ENCODE measurements at places on chromosomes 11 and 22.

- no peak for DNase-seq
Measured at GRCh38 chr11:72769680-72770079, 17.5 kb upstream of the ARAP1 start.

- peak; percentile 40 for DNase-seq
Measured at GRCh38 chr11:2419638-2420501, 19.3 kb downstream of the TSSC4 start.

DNA sequence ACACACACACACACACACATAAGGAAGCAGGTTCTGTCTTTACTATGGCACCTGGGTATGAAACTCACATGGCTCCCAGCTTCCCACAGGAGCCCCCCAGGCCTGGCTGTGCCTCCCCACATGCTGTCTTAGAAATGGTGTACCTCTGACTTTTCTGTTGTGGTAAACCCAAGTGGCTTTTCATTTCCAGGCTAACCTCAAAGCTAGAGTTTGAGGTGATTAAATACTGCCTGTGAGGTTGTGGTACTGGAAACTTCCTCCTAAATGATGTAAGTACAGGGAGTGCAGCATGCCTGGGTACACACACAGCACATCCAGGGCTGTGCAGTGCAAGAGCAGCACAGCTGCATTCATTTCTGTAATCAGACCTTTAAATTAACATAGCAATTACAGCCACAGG, 34.4 kb downstream of the ME3 start:
- no peak for DNase-seq

GRCh38 chr11:76747915-76748860, 35.0 kb upstream of the TSKU start:
- DNase-seq, result no peak

- no peak for DNase-seq
Measured at GRCh38 chr11:85844439-85845123, 10.6 kb upstream of the CCDC83 start.

DNA sequence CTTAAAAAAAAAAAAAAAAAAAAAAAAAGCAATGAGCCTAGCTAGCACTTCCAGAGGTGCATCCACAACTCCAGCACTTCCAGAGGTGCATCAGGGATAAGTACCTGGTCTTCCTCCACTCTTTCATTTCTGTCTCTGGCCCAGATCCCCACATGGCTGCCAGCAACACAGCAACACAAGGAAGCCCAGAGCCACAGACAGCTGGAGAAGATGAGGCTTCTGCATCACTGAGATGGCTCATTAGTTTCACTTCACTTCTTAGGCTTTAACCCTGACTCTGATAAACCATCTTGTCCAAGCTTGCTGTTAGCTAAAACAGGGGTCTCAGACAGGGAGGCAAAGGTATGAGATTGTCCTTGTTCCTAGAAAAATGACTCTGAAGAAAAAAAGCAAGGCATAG, 35.6 kb downstream of the PC start:
- DNase-seq, result no peak

DNA sequence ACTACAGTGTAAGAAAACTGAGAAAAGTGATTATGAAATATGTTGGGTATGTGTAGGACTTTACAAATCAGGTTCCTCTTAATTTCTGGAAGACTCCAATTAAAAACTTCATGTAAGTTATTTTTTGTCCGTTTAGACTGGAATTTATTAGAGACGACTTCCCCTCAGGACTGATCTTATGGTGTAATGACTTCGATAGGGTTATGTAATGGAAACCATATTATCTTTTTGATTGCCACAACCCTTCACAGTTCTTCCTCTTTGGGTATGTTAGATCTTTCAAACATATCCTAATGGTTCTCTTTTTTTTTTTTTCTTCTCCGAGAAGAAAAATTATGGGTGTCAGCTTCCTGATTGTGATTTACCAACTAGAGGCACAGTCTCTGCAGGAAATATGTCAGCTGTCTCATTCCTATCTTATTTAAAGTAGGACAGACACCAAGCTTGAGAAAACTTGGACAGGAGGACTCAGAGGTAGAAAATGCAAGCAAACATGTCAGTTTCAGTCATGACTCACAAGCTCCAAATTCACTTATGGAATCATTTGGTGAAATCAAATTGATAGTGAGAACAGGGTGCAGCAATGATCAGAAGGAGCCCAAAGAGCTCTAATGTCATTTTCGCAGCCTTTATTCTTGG, 11.1 kb upstream of the LDLRAD3 start:
- no peak for DNase-seq

DNA sequence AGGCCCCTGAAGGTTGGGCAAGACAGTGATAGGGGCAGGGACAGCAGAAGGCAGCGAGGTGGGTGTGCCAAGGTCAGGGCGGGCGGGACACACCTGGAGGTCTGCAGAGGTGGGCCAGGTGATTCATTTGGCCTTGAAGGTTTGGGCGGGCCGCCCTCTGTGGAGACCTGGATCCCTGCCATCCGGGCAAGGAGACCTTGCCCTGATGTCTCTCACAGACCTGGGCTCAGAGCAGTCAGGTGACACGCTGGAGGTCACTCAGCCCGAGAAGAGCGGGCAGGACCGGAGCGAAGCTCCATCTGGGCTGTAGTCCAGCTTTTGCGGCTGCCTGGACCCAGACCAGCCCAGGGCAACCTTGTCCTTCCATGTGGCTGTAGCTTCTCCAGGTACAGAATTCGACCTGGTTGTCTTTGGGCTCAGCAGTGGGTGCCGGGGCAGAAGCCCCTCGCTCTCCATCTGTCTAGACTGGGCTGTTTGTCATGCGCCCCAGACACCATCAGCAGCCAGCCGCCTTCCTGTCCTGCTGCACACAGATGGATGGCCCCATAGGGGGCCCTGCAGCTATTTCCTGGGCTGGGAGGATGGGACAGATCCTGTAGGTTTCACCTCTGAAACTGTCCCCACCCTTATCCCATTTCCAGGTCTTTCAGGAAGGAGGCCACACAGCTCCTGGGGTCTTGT, 3.1 kb downstream of the MRGPRG start:
- DNase-seq, result no peak

- DNase-seq, result peak; percentile 19
Measured at GRCh38 chr11:124085997-124086846, 29.0 kb upstream of the VWA5A start.

GRCh38 chr22:33971561-33971961, 51.3 kb upstream of the LARGE1 start:
- peak; percentile 33 for DNase-seq

DNA sequence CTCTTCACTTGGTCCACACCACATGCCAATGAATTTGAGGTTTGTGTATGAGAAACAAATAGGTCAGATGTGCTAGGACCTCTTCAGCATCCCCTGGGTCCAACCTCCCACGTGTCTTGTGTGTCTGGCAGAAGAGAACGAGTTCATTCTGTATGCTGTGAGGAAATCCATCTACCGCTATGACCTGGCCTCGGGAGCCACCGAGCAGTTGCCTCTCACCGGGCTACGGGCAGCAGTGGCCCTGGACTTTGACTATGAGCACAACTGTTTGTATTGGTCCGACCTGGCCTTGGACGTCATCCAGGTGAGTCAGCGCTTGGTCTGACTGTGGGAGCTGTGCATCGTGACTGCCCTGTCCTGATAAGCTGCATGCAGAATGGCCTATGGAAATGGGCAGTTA, 101.0 kb upstream of the SORL1-AS1 start:
- DNase-seq, result no peak

DNA sequence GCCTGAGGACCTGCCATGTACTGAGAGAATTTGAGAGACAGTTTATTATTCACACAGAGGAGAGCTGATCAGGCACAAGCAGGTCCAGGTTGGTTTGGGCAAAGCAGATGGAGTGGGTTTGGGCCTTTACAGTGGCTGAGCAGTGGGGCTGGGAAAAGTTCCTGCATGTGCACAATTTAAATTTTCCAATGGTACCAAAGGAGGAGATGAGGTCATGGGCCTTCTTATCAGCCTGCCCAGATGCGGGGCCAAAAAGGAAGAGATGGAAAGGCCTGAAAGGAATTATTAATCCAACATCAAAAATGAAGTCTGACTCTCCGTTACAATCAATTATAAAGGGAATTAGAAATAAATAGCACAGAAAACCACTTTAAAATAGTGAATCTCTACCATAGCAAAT, 367.6 kb downstream of the TMEM135 start:
- DNase-seq, result no peak

DNA sequence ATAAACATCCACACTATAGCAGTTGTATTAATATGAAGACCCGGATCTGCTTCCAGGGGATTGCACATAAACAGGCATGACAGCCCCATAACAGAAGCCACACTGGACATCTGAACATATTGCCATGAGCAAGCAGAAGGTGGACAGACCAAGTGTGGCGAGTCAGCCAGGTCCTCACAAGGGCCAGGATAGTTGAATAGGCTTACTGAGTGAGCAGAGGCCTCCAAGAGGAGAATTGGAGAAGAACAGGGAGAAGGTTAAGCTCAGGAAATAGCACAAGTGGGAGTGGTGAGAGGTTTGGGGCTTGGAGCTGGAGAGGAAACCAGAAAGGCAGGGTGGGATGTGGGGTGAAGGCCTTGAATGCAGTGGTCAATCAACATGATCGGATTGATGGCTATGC, 10.8 kb downstream of the SLC35C1 start:
- no peak for DNase-seq

DNA sequence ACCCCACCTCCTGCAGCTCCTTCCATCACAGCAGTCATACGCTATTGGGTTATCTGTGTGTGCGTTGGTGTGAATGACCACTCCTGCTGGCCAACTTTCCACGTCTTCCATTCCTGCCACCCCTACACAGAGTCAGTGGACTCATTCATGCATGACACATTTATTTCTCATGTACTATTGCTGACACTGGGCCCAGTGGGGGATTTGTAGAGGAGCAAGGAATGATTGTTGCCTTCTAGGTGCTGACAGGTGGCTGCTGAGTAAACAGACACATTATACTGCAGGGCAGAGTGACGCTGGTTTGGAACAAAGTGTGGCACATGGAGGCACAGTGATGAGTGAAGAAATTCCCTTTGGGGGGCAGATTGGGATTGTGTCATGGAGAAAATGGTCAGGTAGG, 113.9 kb downstream of the CCDC81 start:
- no peak for DNase-seq

- DNase-seq, result no peak
Measured at GRCh38 chr11:2735053-2735589, 35.3 kb upstream of the KCNQ1OT1 start.

- no peak for DNase-seq
Measured at GRCh38 chr11:88353386-88353785, 15.8 kb upstream of the CTSC start.

DNA sequence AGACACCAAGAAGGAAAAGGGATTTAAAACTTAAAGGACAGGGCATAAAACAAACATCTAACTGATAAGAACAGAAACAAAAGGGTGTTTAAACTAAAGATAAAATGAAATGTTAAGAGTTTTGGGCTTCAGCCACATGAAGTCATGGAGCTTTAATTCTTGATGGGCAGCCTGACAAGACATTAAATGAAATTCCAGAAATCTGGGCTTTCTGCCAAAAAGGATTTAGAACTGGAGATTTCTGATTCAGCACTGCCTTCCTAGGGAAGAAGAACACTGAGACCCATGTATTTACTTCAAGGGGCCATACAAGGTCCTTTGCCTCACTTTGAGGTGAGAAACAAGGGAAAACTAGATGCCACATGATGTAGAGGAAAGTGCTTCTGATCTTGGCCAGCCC, 355.9 kb upstream of the RAG2 start:
- no peak for DNase-seq

DNA sequence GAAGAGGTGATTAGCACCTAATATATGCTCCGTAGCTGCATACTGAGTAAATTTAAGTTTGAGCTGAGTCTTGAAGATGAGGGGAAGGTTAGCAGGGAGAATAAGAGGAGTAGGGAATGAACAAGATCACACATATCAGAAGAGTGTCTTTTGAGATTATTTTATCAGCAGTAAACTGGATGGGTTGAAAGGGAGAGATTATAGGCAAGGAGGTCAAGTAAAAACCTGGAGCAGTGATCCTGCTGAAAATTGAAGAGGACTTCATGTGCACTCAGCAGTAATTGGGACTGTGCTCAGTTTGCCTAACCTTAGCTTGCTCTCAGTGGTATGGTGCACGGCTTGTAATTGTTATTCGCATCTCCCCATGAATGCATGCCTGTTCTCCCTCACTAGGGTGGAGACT, 79.5 kb upstream of the PICALM start:
- DNase-seq, result no peak

DNA sequence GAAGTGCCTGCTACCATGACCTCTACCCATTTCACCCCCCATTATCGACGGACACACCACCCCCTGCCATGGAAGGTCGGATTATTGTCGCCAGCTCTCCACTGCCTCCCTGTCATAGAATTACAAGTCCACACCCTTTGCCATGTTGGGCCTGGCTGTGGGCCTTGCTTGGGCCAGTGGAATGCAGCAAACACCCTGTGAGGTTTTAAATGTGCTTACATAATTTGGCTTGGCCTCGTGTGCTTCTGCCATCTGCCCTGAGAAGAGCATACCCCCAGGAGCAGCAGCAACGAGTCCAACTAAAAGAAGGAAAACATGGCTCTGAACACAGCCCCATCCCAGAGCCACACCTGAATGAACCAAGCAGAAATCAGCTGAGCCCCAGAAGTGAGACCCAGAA, 94.1 kb upstream of the PRDM11 start:
- no peak for DNase-seq

DNA sequence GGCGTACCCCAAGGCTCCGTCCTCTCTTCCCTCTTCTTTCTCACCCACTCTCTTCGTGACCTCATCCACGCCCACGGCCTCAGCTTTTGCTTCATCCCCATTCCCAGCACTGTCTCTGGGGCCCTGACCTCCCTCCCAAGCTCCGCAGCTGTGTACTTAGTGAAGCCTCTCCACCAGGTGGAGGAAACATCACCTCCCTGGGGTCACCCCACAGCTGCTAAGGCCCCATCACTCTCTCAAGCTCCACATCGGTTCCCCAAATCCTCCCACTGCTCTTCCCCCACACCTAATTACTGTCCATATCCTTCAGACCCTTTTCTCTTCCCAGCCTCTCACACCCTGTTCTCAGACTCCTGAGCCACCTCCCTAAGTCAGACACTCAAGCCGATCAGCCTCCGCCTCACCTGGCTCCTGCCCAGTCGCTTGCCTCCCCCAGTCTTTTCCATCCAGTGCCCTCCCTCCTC, 7.9 kb upstream of the SYT7 start:
- no peak for DNase-seq

DNA sequence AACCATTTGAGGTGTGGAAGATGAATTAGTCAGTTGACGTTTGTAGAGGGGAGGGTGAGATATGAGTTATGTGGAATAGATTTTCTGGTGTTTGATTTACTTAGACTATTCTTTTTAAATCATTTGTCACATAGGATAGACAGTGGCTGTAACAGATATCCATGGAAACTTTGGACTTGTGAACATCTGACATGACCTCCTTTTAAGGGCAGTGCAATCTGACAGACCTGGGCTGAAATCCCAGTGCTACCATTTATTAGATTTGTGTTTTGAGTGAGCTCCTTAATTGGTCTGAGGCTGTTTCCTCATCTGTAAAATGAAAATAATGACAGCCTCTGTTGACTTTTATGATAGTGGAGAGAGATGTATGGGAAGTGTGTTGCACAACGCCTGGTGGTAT, 159.9 kb downstream of the TEAD1 start:
- DNase-seq, result no peak

DNA sequence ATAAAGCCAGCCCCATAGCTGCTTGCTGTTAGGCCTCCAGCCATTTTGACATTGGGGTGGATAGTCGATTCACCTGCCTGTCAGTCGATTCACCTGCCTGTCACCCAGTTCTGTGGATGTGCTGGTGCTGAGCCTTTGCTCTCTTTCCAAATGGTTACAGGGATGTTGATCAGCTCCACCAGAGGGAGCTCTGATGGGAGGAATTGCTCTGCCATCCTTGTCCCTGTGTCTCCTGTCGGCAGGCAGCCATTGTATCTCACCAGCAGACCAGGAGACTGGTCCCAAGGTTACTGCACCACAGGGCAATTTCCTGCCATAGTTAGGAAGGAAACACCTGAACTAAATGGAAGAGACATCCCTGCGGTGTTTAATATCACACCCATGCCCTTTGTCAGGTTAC, 6.1 kb downstream of the MPEG1 start:
- DNase-seq, result no peak

Data from anterior cingulate cortex (tissue), 58 donors.